ENCODE measurements at places on chromosomes 13 and 19.

DNA sequence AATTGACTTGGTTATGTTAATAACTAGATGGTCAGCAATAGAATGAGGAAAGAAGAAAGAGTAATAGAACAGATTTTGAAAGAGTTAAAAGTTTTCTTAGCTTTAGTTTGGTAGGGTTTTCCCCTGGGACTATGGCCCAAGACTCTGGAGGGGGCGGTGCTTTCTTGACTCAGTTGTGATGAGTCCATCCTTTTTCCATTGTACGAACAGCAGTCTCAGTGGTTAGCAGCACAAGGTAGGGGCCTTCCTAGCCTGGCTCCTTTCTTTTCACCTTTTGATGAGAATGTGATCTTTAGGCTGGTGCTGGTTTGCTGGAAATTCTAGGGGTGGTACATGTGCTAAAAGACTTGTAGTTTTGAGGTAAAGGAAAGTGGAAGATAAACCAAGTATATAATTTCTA lies 38.8 kb downstream of the ZNF506 start:
- DNase-seq, result peak; percentile 64

- DNase-seq, result no peak
These were observed 246.7 kb downstream of the RFC3 start for GRCh38 chr13:34064456-34065205.

DNA sequence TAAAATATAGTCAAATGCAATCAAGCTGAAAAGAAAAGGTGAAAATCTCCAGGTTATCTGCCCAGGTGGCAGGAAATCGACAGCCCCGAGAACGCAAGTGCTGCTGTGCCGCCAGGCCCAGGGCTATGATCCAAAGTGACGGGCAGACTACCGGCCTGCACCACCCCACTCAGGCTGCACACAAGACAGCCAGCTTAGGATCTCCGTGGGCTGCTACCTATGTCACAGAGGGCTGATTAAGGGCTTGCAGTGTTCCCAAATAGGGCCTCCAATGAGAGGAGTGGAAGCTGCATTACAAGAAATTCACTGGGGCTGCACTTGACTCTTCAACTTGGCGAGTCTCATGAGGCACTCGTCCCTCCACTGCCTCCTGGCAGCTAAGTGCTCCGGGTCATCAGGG lies 121.8 kb downstream of the CRYL1 start:
- no peak for DNase-seq

DNA sequence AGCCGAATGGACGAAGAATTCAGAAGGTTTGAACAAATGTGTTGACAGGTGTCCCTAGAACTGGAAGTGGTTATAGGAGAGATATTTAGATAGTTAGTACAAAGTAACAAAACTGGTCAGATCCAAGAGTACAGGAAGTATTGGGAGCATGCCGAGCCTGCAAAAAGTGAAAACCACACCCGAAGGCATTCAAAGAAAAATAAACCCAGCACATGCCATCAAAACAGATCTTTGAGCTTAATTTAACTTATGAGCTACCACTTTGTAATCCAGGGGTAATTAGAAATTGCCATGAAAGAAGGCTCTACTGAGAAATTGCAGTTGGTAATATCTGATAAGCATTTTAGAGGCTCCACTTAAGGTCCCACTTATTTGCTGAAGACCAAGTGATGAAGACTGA lies 214.2 kb downstream of the DNAJC15 start:
- DNase-seq, result no peak

GRCh38 chr19:34655651-34656050 lies 21.3 kb downstream of the SCGB2B2 start:
- no peak for DNase-seq

DNA sequence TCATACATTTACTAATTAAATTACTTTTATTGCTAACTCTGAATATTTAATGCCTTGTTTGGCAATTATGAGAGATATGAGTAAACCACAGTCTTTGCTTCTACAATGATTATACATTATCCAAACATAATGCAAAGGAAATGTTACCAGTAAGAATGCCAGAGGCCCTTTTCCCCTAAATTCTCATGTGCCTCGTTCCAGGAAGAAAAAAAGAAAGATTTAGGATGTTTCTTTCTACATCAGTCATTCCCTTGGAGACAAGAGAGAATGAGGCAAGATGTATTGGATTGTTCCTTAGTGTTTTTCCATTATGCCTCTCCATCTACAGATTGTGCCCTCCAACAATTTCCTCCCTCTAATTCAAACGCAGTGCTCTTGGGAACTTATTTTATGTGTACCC lies 50.1 kb downstream of the ITGBL1 start:
- no peak for DNase-seq

DNA sequence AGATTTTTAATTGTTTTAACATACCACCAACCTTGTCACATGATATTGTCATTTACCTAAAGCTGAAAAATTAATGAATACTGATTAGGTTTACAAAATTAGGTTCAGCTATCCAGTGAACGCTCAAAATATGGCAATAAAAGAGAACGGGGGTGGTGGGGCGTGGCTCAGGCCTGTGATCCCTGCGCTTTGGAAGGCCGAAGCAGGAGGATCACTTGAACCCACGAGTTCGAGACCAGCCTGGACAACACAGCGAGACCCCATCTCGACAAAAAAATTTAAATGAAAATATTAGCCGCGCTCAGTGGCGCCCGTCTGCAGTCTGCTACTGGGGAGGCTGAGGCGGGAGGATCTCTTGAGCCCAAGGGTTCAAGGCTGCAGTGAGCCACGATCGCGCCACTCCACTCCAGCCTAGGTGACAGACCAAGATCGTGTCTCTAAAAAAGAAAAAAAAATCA lies 516 bp upstream of the FAM32A start:
- no peak for DNase-seq

DNA sequence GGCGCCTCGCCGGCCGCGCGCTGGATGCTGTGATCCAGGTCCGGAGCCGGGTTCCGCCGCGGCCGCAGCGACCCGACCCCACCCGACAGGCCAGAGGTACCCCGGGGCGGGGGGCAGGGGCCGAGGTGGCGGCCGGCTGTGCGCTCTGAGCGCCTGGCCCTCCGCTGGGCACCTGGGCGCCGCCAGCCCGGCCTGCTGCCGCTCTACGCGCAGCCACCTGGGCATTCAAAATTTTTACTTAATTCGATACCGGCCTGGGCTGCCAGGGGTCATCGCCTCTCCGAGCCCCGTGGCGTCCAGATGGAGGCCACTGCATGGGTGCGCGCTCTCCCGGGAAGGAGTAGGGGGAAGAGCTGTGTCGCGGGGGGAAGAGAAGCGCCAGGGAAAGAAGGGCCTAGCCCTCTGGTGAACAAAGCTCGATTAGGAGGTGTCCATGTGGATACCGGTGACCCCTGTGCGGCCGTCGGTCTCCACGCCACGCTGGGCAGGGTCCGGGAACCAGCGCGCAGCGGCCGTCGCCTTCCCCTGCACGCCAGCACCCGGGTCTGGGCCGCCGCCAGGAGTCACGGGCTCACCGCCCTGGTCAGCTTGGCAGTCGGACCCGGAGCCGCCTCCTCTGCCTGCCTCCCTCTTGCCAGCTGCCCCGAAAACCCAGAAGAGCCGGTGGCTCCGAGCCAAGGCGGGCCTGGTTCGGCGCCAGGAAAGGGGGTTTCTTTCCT lies 666 bp downstream of the BIVM start:
- DNase-seq, result peak; percentile 61

GRCh38 chr13:94210816-94211215 lies 268.7 kb downstream of the DCT start:
- no peak for DNase-seq

DNA sequence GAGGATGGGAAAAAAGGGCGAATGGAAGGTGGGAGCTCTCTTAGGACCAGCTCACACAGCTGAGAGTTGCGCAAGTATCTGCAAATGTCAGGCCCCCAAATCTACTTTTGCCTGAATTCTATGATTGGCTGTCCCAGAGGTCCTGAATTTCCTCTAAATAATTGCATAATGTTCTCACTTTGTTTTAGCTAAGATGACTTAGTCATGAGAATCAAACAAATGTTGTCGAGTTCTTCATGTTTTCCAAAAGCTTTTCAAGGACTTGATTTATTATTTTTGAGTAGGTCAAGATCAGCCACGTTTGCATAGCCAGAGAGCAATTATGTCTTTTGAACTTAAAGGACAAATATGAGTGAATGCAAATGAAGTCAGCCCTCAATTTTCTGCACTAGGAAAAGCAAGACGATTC lies 246.6 kb upstream of the MAB21L1 start:
- DNase-seq, result no peak

DNA sequence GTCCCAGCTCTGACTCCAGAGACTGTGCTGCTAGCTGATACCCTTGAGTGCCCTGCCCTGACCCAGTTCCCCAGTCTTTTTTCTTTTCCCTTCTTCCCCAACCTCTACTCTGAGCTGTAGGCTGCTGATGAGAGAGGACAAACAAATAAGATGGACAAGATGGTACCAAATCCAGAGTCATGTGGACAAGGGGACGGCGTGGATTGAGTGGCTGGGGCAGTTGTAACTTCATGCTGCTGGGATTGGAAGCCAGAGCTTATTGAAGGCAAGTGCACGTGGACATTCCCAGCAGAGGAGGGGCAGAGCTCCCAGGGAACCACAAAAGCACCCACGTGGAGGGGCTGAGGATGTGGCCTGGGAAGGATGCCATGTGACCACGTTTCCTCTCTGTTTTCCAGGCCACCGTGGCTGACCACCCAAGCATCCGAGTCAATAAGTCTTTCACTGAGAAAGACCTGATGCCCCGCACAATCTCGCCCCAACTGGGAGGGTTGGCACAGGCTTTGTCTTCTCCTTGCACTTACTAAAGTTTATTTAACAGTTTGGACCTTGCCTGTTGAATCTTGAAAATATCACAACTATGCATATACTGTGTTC lies 323.3 kb upstream of the ZNF507 start:
- no peak for DNase-seq

DNA sequence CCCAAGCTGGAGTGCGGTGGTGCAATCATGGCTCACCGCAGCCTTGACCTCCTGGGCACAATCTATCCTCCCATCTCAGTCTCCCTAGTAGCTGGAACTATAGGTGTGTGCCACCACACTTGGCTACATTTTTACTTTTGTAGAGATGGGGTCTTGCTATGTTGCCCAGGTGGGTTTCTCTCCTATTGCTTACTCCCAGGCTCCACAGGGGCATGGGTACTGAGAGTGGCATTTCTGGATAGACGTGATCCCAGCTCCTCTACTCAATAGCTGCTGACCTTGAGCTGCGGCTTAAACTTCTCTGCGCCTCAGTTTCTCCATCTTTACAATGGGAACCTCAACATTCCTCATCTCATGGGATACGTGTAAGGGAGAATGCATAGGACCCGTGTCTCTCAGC lies 11.6 kb downstream of the MVB12A start:
- DNase-seq, result no peak

GRCh38 chr19:4391701-4392483 lies 8.5 kb downstream of the SH3GL1 start:
- no peak for DNase-seq

- no peak for DNase-seq
These were observed 145.4 kb downstream of the DNAJC3 start for GRCh38 chr13:95822303-95822702.

DNA sequence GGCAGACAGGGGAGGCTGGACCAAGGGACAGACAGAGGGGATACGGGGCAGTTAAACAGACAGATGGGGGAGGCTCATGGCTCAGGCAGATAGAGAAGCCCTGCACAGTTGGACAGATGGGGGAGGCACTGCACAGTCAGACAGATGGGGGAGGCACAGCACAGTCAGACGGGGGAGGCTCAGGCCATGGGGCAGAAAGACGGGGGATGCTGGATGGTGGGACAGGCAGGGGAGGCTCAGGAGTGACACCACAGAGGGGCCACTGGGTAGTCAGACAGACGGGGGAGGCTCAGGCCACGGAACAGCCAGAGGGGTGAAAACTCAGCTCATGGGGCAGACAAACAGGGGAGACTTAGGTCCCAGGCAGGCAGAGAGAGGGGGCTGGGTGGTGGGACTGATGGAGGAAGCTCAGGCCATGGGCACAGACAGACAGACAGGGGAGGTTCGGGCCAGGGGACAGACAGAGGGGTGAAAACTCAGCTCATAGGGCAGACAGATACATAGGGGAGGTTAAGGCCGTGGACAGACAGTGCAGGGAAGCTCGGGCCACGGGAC lies 886 bp downstream of the MFSD12 start:
- DNase-seq, result no peak

DNA sequence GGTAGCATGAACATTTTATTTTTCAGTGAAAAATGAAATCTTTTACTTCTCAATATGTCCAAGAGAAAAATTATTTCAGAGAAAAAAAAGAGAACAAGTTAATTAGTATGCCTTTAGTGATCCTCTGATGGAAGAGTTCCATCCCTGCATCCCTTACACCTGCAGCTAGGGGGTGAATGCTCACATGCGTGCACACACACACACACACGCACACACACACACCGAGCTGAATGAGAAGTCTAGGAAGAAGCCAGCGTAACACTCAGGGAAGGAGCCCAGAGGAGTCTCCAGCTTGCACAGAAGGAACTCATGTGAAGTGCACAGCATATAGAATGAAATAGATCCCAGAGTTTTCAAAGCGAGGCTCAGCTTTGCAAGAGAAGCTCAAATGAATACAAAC lies 510.5 kb downstream of the IRS2 start:
- no peak for DNase-seq

DNA sequence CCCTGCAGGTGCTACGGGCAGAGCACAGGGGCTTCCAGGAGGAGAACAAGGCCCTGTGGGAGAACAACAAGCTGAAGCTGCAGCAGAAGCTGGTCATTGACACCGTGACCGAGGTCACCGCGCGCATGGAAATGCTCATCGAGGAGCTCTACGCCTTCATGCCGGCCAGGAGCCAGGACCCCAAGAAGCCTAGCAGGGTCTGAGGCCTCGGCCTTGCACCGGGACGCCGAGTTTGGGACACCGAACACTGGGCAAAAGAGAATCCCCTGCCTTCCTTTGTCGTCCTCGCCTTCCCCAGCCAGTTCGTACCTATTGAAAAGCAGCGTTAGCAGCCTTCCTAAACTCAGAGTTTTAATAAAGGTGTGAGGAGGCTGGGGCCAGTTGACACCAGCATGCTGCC lies 12.1 kb downstream of the CBY2 start:
- no peak for DNase-seq

DNA sequence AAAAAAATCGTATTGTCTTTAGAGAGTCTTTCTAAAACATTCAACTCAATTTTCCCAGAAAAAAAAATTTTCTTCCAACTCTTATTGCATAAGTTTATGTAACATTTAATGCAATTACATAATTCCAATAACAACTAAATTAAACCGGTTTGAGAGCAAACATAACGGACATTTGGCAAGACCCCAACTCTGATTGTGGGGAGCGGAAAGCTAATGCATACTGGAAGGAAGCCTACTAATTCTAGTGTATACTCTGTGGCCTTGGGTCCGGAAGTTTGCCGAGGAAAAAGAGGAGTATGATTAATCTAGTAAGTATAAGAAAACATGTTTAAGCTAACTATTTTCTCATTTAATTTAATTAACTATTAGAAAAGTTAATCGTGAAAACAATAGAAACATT lies 21.3 kb upstream of the MIR17HG start:
- DNase-seq, result no peak
